ENCODE measurements at places on chromosomes 6 and 20.

GRCh38 chr20:50215101-50215690 lies 24.6 kb downstream of the CEBPB start:
- no peak for DNase-seq

DNA sequence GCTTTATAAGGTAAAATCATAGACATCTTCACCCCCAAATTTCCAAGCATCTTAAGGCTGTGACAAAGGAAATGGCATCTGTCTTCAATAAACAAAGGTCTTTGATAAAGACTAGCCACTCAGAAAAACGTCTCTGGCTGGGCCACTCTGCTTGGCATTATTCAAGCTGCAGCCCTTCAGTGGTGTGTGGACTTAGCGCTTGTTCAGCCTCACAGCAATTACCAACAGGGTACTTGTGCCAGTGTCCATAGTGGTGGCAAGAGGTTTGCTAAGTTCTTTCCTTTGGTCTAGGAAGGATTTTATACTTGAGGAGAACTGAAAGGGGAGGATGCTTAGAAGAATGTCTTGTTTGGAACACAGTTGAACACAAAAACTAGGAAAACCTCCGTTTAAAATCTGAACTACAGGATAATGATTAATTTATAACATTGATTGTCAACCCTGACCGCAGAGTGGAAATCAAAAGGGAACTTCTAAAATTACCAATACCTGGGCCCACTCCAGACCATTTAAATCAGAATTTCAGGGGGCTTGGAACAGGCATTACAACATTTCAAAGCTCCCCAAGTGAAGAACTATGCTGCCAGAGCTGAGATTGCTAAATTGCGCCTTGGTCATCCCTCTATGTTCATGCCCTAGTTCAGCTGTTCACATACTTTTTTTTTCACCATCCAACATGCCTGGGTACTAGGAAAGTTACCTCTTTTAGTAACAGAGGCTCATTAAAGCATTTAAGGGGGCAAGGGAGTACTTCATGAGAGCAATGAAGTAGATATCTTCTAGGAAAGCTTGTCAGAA lies 378.5 kb downstream of the FRK start:
- no peak for DNase-seq

DNA sequence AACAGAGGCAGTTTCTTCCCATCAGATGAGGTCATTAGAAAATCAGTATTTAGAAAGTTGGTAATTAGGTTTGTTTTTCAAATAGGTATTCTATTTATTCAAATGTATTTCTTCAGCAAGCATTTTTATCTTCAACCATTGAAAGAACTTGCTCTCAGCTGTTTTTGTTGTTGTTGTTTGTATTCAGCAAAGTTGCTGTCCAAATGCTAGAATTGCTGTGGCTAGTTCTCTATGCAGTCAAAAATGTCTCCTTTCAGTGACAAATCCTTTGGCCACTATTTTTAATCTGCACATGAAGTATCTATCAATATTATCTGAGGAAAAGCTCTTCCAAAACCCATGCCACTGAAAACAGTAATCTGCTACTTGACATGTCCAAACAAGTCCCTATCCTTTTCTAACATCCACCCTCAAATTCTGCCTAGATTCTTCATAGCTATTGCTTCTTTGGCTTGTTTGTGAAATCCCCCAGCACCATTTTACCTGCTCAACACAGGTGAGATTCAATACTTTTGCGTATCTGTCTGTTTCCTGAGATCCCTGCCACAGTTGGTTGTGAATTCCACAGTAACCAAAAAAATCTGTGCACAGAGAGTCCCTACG lies 1005.4 kb downstream of the GRIK2 start:
- no peak for DNase-seq

DNA sequence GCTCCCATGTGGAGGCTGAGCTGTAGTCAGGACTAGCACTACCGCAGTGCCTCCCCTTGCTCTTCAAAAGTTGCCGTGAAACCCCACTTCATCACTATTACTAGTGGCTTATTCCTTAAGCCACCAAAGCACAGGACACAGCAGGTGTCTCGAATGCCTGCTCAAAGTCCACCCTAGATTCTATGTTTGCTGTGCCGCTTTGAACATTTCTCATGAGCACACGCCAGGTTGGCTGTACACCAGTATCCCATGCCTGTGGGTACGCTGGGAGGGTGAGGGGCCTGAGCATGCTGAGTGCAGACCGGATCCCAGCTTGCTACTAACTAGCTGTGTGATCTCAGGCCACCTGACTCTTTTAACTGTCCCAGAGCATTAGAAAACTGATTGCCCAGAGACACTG lies 335.8 kb upstream of the QKI start:
- DNase-seq = no peak

DNA sequence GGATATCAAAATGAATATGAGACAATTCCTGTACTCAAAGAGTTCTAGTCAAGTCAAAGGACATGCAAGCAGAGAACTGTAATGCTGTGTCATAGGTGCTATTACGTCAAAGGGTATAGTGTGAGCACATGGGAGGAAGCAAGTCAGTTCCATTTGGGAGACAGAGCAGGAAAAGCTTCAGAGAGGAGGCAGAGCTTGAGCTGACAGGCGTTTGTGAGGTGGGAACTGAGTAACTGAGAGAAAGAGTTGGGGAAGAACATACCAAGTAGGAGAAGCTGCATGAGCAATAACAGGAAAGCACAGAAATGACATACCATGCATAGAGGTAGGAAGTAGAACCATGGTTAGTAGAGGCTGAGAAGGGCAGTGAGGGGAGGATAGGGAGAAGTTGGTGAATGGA lies 15.2 kb upstream of the SSR1 start:
- DNase-seq = no peak

DNA sequence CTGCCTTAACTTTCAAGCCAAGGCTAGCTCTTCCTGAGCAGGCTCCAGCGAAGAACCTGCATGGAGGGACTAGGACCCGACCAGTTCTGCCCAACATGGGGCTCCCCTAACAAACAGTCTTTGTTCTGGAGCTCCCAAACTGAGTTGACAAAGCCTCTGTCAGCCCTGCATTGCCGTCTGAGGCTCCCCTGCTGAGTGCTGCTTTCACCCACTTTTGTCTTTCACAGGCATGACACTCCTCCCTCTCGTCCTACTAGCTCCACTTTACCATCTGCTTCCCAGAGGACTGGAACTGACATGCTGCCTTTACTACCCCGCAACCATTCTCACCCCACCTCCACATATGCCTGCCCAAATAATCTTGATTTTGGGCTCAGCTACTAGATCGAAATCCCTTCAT lies 45.1 kb upstream of the B4GALT5 start:
- no peak for DNase-seq

DNA sequence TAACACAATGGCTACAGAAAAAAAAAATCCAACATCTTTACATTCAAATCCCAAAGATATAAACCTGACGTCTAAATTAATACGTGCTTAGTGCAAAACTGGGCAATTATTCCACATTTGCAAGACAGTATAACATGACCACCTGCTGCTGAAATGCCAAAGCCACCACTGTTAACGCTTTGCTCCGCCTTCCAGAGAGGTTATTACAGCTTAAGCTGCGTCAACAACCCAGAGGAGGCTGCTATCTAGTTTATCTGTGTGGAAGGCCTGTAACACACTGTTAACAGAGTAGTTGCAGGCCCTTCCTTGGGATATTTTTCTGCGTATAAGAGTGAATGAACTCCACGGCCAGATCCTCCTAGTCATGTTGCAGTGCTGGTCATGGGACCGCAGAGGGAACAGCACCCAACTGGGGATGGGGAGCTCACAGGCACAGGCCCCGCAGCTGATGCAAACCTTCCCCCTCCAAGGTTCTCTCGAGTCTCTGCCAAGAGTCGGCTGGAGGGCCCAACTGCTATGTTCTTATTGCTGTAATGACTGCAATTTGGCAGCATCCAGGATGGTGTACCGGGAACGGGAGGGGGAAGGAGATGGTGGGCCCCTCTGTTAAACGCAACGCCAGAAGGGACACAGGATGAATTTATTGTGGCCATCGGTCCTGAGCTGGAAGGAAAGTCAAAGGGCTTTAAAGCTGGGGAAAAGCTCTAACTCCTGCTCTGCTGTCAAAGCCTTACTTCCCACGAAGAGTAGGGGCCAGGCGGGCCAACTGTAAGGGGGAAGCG lies 993 bp upstream of the NCOA7 start:
- peak; percentile 66 for DNase-seq

- DNase-seq = no peak
Observed at GRCh38 chr6:110738899-110739365, 76.3 kb downstream of the CDK19 start.

DNA sequence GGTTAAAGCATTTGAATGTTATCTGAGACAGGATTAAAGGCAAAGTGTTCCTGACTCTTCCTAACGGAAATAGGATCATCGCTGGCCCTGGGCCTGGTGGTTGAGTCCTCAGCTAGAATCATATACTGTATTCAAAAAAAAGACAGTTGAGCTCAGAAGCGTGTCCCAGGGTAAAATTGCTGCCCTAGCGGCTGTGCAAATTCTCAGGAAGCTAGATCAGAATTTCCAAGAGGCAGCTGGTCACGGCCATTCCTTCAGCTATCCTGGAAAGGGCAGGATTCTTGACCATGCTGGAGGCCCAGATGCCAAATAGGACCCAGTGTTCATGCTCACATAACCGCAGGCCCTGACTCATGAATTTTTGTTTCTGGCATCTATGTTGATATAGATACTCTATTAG lies 67.4 kb downstream of the STMND1 start:
- no peak for DNase-seq

- DNase-seq = no peak
Observed at GRCh38 chr20:32507998-32508774, 76.9 kb downstream of the NOL4L start.

- no peak for DNase-seq
Observed at GRCh38 chr6:69866351-69866769, at the start of gene COL19A1. Gene COL19A1 (plus strand): TSS chr6:69866556. CDS start chr6:69879568, 13,012 bp downstream.

- DNase-seq = no peak
Observed at GRCh38 chr6:24460966-24461365, 28.4 kb downstream of the GPLD1 start.

DNA sequence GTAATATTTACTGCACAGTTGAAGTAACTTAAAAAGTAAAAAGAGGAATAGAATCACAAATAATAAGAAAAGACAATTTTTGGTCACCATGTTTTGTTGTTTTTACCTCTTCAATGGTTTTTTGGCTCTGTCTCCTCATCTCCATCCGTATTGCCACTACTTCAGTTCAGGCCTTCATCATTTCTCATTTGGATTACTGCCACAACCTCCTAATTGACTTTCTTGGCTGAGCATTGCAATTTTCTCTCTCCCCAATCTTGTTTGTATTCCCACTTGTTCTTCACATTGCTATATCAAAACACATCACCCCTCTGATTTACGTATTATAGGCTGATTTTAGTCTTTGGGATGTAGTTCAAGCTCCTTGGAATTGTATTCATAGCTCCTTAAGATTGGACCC lies 161.7 kb downstream of the GRM1 start:
- DNase-seq = no peak

DNA sequence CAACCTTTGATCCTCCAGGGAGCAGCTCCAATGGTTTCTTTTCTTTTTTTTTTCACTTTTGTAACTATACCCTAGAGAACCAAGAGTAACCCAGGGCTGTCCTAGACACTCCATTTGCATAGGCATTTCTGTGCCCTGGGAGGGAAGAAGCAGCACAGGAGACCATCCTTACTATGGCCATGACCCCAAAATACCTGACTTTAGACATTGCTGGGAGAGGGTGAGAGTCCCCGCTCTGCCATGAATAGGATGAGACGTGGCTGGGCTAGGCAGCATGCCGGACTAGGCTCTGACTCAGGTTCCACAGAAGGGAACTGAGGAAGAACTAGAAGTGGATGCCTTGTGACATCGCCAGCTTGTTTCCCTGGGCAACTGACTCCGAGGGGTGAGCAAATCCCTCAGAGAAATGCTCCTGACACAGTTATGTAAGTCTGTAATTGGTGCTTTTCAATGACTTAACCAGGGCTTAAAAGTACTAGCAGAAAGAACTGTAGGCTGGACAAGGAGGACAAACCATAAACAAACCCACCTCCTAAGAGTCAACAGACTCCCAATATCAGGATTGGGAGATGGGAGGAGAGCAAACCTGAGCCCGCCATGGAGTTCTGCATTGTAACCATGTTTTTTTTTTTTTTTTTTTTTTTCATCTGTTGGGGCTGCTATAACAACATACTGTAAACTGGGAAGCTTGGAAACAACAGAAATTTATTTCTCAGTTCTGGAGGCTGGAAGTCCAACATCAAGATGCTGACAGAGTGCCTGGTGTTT lies 910 bp upstream of the ADTRP start:
- DNase-seq = peak; percentile 72

DNA sequence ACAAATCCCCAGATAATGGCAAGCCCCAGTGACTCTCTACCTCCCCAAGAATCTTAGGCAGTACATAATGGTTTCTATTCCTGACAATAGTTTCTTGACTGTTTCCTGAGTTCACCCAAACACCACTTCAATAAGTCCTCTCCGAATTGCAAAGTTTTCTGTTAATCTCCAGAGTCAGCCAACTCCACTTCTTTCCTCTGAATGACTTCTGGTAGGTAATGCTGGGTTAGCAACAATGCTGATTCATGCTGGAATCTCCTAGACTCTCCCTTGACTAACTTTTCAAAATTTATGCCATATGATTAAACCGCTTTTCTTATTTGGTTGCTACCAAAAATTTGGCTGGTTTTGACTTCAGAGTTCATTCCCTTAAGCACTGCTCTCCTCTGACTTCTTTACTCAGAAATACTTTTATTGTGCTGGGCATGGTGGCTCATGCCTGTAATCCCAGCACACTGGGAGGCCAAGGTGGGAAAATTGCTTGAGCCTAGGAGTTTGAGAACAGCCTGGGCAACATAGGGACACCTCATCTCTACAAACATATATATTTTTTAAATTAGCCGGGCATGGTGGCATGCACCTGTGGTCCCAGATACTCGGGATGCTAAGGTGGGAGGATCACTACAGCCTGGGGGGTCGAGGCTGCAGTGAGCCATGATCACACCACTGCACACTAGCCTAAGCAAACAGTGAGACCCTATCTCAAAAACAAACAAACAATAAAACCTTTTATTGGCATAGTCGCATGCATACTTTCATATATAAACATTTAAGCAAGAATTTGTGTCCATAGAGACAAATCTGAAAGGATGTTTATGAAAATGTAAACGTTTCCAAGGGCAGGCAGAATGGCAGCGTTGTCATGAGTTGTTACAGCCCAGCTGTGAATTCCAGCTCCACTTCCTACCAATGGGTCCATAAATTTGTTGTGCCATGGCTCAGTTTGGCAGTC lies 249.3 kb upstream of the PLN start:
- DNase-seq = no peak

GRCh38 chr20:34199183-34199582 lies 42.0 kb upstream of the ASIP start:
- DNase-seq = no peak

GRCh38 chr6:113539623-113540022 lies 317.5 kb upstream of the MARCKS start:
- no peak for DNase-seq

GRCh38 chr6:118506071-118506638 lies 41.9 kb upstream of the PLN start:
- no peak for DNase-seq
